ENCODE measurements at places on chromosomes 7 and 10.

DNA sequence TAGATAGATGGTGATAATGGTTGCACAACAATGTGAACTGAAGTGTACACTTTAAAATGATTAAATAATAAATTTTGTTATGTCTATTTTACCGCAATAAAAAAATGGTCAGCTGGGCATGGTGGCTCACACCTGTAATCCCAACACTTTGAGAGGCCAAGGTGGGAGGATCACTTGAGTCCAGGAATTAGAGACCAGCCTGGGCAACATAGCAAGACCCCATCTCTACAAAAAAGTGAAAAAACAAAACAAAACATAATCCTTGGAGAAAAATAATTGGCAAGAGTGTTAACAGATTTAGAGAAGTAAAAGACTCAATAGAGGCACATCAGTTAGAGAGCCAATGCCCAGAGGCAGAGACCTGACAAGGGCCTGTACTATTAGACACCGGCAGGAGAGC lies 9.9 kb upstream of the RPEL1 start:
- DNase-seq: no peak

DNA sequence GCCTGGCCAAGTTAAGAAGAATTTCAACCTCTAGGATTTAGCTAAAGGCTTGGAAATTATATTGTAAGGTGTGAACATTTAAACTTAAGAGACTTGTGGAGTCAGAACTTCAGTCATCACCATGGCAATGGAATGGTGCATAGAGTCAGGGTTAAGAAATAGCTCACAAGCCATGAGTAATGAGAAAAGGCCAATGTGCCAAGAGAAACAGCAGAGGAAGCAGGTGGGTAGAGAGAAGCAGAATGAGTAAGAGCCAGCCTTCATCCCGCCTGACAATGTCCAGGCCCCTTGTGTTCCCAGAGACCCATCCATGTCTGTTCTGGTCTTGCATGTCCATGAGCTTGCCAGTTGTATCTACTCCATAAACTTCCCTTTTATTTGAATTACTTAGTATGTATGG lies 62.6 kb upstream of the TBX20 start:
- DNase-seq: no peak

- no peak for DNase-seq
These were observed 34.9 kb downstream of the FAM204A start for GRCh38 chr10:118307220-118307619.

GRCh38 chr10:14063531-14064285 lies 267.0 kb downstream of the FRMD4A start:
- DNase-seq: no peak

DNA sequence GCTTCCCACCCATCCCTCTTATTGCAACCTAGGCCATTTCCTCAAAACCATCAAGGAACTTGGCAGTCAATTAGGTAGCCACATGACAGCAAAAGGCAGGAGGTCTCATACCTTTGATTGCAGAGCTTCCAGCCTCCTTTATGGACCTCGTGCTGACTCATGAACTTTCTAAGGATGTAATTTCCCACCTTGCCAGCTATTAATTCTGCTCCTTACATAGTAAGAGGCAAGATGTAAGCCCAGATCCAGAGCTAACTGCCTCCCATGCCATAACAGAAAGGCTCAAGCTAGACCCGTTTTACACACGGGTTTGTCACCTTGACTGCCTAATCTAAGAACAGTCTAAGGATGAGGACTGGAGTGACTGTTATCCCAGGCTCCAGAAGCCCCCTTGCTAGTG lies 565.7 kb downstream of the KCNMA1 start:
- DNase-seq: no peak

DNA sequence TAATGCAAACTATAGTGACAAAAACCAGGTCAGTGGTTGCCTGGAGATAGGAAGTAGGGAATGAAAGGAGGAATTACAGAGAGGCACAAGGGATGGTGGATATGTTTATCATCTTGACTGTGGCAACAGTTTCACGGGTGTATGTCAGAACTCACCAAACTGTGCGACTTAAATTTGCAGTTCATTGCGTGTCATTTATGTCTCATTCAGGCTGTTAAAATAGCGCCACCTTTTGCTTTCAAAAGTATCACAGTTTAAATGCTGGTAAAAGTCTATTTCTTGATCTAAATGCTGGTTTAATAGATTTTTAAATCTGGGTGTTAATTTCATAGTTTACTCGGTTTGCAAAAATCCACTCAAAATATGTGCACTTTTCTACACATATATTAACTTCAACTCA lies 51.0 kb downstream of the PTTG1IP2 start:
- no peak for DNase-seq

DNA sequence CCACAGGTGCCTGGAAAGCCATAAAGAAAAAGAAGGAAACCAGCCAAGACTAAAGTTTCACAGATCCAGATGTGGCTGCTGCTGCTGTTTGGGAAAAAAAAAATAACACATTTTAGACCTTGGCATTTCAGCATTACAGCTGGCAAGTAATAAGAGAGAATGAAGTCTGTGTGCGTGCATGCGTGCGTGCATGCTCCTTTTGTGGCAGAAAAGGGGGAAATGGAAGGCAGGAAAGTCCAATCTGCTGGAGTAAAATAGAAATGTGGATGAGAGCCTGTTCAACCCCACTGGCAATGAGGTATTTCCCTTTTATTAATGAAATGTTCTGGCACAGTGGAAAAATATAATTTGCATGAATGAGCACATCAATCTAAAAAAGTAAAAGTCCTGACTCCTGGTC lies 137.0 kb upstream of the SEMA3A start:
- DNase-seq: no peak

- DNase-seq: no peak
These were observed 4.4 kb downstream of the SHTN1 start for GRCh38 chr10:117000580-117000979.

DNA sequence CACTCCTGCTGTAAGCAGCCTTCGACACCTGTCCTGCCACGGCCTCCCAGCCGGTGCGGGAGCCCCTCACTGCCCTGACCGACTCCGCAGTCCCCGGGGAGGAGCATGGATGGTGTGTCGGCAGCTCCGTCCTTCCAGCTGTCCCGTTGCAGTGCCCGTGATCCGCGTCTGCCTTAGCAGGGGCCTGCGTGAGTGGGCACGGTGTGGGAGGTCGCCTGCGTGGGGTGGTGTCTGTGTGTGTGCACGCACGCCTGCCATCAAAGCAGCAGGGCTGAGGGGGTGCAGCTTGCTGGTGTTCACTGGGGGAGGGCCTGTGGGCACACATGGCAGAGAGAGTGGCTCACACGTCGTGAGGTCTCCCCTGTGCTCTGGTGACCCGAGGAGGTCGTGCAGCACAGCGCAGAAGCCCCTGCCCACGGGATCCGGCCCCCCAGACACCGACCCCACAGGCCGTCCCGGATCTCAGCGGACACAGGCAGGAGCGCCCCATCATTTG lies 10.3 kb downstream of the MAFK start:
- no peak for DNase-seq

- no peak for DNase-seq
These were observed 76.0 kb downstream of the ATE1 start for GRCh38 chr10:121851786-121852185.

DNA sequence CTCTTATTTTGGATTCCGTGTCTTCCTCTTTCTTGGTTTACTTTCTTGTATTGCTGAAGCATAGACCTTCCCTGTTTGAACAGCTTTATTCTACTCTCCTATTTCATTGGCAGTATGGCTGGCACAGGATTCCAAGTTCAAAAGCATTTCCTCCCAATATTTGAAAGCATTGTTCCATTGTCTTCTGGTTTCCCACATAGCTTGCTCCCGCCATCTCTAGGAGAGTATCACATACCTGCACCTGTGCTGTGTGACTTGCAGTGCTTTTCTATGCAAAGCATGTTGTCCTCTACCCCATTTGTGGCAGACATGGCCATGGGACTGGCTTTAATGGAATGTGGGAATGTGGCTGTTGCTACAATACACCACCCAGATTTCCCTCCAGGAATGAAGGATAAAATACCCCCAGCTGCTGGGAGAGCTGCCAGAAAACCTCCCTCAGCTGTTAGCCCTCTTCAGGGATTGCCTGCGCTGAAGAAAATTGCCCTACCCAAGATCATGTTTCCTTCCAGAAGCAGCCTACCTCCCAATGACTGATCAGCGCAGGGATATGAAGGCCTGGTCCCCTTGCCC lies 6.9 kb upstream of the MYOF start:
- no peak for DNase-seq

- no peak for DNase-seq
These were observed 199.4 kb upstream of the TCF7L2 start for GRCh38 chr10:112750427-112751167.

- DNase-seq: peak; percentile 15
These were observed 1.0 kb downstream of the TLL2 start for GRCh38 chr10:96512524-96513304.

GRCh38 chr7:97215556-97215955 lies 98.1 kb downstream of the SDHAF3 start:
- DNase-seq: no peak

- DNase-seq: no peak
These were observed 339.0 kb downstream of the RNLS start for GRCh38 chr10:88243836-88244730.

- DNase-seq: peak; percentile 8
These were observed 781 bp downstream of the GBX1 start for GRCh38 chr7:151166629-151167196.

- peak; percentile 57 for DNase-seq
These were observed 101.6 kb downstream of the DYNC2I1 start for GRCh38 chr7:158957921-158958491.

GRCh38 chr10:104324221-104324686 lies 14.0 kb downstream of the ITPRIP start:
- DNase-seq: no peak

- no peak for DNase-seq
These were observed 14.8 kb downstream of the USP54 start for GRCh38 chr10:73576178-73576889.

GRCh38 chr7:94882891-94883290 lies 24.5 kb upstream of the PPP1R9A start:
- no peak for DNase-seq

GRCh38 chr10:113680190-113681111 lies 739 bp downstream of the CASP7 start:
- DNase-seq: peak; percentile 41

DNA sequence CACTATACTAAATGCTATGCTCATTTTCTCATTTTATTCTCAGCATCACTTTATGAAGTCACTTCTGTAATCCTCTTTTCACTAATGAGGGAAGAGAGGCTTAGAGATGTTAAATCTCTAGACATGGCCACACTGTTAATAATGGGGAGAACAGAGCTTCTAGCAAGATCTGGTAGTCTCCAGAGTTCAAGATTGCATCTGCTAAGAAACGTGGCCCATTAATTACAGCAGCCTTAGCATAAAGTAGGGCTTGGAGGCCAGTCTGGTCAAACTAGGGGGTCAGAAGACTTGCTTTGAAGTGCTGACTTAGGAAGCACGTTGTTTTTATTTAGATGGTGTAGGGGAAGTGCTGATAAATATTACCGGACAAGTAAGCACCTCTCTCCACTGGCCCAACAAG lies 29.3 kb downstream of the ARL4A start:
- no peak for DNase-seq

- DNase-seq: no peak
These were observed 46.9 kb downstream of the AP3M1 start for GRCh38 chr10:74103560-74104258.

DNA sequence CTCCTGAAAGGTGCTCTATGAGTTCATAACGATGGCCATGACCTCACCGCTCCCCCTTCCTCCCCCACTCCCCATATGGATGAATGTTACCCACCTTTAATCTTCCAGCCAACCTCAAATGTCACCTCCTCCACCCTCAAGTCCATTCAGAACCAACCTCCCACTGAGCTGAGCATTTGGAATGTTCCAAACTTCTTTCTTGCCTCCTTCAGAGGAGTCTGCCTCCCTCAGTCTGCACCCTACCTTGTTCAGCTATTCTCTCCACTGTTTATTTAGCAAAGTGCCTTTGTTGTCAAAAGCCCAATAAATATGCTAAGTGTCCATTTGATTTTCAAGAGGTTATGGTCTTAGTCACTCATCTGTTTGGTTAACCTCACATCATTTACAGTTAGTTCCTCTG lies 22.9 kb upstream of the MTPAP start:
- DNase-seq: no peak

GRCh38 chr7:154837087-154837486 lies 165.8 kb downstream of the PAXIP1 start:
- DNase-seq: no peak

- no peak for DNase-seq
These were observed 80.1 kb downstream of the FRMD4A start for GRCh38 chr10:14250496-14251076.

DNA sequence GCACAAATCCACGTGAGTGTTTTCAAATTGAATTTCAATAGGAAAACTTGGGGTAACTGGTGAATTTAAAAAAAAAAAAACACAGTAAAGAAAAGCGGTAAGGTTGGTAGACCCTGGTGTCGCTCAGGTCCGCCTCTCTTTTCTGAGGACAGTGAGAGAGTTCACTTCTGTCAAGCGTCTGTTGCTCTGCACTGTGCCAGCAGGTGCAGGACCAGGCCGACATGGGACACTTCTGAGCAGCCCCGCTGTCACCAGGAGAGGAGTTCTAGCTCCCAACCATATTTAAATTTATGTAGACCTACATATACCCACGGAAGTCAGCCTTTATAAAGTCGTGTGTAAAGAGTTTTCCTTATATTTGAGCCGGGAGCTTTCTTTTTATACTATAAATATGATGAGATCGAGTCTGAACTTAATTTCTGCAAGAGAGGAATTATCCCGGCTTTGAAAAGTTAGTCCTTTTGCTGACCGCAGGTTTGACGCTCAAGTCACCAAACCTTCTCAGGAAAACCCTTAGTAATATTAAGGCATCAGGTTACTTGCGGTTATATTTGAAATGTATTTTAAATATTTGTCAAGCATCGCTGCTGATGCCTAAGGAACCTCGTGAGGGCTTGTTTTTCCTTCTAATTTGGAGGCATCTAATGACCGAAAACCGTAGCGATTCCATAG lies 531 bp downstream of the IKZF1 start:
- peak; percentile 78 for DNase-seq

- no peak for DNase-seq
These were observed 219.3 kb downstream of the THSD7A start for GRCh38 chr7:11612737-11613136.

- DNase-seq: no peak
These were observed 1.1 kb upstream of the ITGB8 start for GRCh38 chr7:20329389-20330238.

DNA sequence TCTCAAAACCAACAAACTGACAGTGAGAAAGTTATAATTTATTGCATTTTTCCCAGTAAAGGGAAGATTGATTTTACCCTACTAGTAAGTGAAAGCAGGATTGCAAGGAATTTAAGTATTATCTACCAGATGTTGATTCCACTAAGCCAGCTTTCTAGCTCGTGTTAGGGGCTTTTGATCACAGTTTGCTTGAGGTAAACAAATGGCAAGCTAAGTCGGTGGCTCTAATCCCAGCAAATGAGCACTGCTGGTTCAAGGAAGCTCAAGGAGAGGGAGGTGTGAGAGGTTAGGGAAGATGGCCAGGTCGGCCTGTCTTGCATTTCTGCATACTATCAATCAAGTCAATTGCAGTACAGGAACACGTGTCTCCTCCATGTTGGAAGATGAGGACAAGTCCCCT lies 448.7 kb upstream of the POM121L12 start:
- no peak for DNase-seq

GRCh38 chr7:16135658-16136057 lies 285.7 kb downstream of the CRPPA start:
- no peak for DNase-seq
